Epithelial cell of alveolus of lung (primary cell): ENCODE measurements at places on chromosomes 4 and X. TPM values are rescaled to one million over a fixed set of nuclear protein-coding genes. Genes with fewer than 3 reads are reported as not detected.

The NALF2 gene
- total RNA-seq, result under 0.01 TPM in 1 of 2 replicates, not detected in the other

The CPXCR1 gene
- total RNA-seq, result not detected in 2 replicates

The PDZD4 gene
- total RNA-seq, result 0.39 and 0.48 TPM in 2 replicates

The DHX15 gene
- 76.1 and 119 TPM in 2 replicates for total RNA-seq

The IQCM gene
- total RNA-seq, result not detected in 2 replicates

The BCOR gene
- total RNA-seq, result 19.8 and 28.5 TPM in 2 replicates
